MG63 (cell line): ENCODE measurements at places on chromosomes 3 and 15.

GRCh38 chr3:11626084-11626463 is 17.6 kb downstream of the VGLL4 start:
- no peak for DNase-seq

DNA sequence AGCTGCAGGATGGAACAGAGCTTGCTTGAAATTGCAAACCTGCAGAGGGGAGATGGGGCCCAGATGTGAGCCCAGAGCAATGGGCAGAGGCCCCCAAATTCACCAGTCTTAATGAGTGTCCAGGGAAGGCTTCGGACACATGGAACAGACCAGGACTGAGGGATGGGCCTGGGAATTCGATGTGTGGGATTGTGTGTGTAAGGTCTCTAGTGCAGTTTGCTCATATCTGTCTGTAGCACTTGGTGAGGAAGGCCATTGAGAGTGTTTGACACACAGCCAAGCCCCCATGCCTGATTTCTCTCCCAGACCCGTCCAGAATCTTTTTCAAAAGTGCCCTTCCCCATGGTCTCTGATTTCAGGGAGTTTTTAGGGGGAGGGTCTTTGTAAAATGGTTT is 17.2 kb downstream of the TEX264 start:
- no peak for DNase-seq

DNA sequence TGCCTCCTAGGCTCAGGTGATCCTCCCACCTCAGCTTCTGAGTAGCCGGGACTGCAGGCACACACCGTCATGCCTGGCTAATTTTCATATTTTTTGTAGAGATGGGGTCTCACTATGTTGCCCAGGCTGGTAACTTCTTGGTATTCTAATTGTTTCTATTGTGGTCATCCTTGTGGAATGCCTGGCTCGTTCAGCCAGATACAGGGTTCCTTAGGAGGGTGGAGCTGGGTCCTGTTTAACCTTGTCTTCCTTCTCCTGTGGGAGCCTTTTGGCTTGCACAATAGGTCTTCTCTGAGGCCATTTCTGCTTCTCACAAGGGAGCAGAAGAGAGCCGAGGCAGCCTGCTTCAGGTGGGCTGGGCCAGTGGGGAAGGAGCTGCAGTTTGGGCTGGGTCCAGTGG is 15.7 kb downstream of the PLEKHO2 start:
- DNase-seq, result peak; percentile 60

DNA sequence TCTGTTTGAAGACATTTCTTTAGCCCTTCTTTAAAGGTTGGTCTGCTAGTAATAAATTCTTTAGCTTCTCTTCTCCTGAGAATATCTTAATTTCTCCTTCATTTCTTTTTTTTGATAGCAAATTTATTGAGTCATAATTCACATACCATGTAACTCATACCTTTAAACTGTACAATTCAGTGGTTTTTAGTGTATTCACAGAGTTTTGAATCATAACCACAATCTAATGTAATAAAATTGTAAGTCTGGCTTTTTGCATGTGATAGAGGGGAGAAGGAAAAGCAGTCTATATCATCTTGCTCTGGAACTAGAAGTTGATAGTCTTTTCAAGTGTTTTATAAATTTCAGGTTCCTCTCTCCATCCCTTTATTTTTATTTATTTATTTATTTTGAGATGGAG is 81.3 kb downstream of the APBA2 start:
- DNase-seq, result no peak

GRCh38 chr3:157132936-157133335 is 27.0 kb downstream of the CCNL1 start:
- DNase-seq, result no peak

DNA sequence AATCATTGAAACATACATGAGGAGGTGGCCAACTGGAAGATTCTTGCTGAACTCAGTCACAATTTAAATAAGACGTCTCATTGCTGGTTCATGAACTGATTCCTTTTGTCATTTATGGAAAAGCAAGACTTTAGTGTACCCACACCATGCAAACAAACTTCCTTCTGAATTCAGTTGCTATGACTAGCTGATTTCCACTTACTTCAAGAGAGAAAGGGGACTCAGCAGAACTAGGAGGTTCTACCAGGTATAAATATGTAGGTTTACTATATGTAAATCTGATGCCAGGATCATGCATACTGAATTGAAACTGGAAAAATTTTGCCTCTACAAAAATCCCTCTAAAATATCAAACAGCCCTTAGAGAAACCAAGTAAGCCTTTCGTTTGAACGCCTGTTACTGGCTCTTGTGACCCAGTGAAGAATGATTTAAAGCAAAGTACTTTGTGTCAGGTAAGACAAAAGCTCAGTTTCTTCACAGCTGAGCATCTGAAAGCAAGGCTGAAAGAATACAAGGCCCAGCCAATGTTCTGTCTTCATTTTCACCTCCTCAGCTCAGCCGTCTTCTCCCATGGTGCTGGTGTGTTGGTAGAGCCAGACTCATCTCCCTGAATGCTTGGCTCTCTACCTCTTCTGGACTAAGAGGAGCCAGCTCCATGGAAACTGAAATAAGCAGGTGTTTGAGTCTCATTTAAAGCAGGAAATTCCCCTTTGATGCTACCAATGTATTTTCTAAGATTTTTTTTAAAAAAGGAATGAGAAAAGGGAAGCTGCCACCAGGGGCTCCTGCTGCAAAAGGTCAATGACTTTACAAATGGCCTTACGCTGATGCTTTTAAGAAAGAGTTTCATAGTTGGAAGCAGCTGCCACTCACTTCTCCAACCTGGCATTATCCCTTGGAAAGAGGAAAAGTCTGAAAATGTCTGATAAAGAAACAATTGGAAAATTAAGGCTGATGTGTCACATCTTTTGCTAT is 301.6 kb downstream of the EFHB start:
- DNase-seq, result no peak

DNA sequence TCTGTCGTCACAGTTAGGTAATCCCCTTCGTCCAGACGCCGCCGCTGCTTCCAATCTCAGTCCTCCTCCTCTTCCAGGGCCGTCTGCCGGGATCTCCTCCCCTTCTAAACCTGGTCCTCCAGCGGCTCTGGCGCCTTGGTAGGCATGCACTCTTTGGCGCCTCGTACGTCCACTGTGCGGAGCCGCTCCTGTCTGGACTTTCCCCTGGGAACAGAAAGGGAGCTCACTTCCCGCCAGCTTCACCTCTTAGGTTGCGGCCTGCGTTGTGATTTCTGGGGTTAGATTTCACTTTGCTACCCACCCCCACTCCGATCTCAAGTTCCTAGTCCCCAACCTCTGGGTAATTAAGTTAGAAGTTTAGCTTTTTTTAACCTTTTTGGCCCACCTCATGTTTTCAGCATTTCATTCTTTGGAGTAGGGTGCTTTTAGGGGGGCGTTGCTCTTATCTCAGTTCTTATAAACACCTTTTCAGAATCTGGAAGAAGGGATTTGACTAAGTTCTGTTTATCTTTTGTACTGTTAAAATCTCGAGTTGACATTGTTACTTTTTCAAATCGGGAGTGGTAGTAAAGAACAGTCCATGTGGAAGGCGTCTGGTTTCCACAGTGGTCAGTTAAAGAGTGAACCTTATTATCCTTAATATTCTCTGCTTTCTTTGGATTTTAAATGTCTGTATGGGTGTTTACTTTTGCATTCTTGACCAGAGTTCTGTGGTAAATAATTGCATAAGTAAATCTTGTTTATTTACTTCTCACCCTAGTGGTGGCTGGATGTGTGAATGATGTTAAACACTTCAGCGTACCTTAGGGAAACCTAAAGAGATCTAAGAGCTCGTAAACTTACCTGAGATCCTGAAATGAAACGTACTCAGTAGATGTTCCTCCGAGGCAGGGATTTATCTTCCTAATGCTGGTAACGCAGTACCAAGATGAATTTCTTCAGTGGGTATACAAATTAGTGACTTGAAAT is 611 bp downstream of the CTDSPL2 start:
- DNase-seq, result no peak

- DNase-seq, result no peak
Measured at GRCh38 chr3:150355574-150355973, 52.5 kb upstream of the TSC22D2 start.

GRCh38 chr3:81041331-81041730 is 720.1 kb downstream of the GBE1 start:
- DNase-seq, result no peak

DNA sequence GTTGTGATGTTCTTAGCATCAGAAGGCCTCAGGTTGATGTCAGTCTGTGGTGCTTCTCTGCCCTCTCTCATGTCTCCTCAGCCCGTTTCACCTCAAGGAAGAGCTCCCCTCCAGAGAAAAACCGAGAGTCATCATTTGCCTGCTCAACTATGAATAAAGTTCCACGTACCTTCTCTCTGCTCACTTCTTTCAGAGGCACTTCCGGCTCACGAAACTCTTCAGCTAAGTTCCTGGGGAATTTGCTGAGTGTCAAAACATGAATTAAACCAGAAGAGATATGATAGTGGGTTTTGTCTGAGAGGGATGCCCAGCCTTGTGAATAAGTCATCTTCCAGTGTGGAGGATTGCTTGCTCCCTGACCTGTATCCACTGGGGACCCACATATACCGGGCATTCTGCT is 37.7 kb downstream of the CCR4 start:
- no peak for DNase-seq

GRCh38 chr3:188772886-188773285 is 398.9 kb upstream of the TPRG1 start:
- DNase-seq, result peak; percentile 87

GRCh38 chr15:73482166-73482565 is 39.2 kb downstream of the REC114 start:
- no peak for DNase-seq

DNA sequence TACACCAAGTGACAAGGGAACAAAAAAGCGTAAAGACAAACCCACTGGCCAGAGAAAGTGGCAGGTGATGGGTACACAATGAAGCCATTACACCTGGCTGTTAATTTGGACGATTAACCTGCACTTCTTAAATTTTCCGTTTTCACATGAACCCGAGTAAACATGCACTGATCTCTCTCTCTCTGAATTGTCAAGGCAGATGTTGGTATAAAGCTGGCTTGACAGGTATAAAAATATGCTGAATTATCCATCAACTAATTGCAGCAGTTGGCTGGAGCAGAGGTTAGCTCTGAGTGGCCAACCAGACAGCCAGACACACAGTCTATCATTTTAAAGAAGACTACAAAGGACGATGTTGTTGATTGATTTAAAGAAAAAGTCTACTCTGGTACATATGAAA is 561.7 kb upstream of the ALCAM start:
- no peak for DNase-seq

- no peak for DNase-seq
Measured at GRCh38 chr15:57061696-57062095, 143.3 kb downstream of the TCF12 start.

DNA sequence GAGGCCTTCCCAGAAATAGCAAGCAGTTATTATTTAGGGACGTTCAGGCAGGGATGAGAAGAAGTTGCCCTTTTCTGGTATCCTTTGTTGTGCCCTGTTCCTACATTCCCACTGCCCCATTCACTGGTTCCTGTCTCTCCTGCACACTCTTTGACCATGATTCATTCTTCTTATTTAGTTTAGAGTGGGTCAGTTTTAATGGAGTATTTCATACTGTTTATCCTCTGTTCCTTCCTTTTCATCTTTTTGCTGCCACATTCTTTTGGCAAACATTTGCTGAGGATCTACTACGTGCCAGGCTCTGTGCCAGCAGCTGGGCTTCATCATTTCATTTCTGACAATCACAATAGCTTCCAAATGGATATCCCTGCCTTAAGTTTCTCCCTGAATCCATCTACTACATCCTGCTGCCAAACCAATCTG is 11.8 kb upstream of the EID1 start:
- peak; percentile 78 for DNase-seq

GRCh38 chr15:42804739-42805138 is 67.8 kb upstream of the CDAN1 start:
- DNase-seq, result no peak

GRCh38 chr3:98325055-98325454 is 28.6 kb upstream of the OR5K4 start:
- no peak for DNase-seq

DNA sequence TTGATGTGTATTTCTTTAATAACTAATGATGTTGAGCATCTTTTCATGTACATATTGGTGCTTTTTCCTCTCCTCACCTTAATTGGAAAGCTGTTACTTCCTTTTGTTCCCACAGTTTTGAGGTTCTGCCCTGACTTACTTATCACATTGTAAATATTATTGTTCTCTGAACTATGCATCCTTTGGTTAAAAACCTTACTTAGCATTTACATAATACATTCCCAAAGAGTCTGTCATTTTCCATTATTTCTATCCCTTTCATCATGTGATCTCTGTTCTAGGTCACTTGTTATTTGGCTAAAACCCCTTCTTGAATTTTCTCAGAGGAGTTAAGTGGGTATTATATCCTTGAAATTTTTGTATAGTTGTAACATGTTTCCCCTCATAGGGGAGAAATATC is 33.0 kb downstream of the SLC12A6 start:
- no peak for DNase-seq

DNA sequence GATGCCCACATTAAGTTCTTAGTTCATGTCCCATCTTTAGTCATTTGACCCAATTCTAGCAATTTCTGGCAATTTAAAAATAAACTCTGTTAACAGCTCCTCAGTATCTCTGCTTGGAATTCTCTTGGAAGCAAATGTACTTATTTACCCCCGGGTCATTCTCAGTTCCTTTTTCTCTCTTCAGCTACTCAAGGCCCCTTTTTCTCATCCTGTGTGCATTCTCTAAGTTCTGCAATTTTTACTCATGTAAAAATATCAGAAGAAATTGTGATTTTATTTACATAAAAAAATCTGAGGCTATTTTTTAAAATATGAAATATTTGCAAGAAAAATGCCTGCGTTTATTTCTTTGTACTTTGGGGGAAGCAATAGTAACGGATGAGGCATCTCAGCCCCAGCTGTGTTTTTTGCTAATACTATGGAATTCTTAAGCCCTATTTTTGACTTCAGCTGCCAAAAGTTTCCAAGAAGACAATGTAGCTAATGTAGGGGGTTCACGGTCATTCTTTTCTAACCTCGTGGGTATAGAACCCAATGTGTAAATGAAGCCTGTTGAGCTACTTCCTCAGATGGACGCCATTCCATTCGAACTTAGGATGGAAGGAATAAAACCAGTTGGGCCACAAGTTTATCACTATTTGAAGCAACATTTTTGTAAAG is 20.0 kb downstream of the CERS3 start:
- DNase-seq, result no peak

- no peak for DNase-seq
Measured at GRCh38 chr3:126083138-126083445, 832 bp downstream of the SLC41A3 start.

- DNase-seq, result no peak
Measured at GRCh38 chr15:69499521-69500211, 47.0 kb downstream of the RPLP1 start.

GRCh38 chr15:50764461-50765194 is 878 bp downstream of the SPPL2A start:
- DNase-seq, result no peak

- peak; percentile 71 for DNase-seq
Measured at GRCh38 chr3:10371167-10371566, 50.3 kb upstream of the SEC13 start.

- no peak for DNase-seq
Measured at GRCh38 chr3:33403756-33404155, 36.4 kb downstream of the UBP1 start.

DNA sequence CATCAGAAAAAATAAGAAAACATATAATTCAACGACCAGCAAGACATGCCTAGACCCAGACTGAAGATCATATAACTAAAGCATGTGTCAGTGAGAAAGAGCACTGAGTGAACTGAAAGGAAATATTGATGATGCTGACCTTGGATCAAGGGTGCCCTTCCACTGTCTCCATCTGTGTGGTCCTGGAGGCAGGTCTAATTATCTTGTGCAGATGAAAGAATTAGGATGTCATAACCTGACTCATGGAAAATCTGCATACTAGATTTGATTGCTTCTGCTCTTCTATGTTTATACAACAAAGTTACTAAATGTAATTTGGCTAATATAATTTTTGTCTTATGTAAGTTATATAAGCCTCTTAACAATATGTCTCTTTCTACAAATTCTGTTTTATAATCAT is 264.6 kb upstream of the TGFBR2 start:
- no peak for DNase-seq
